ENCODE measurements at places on chromosomes 3 and 15. TPM values are rescaled to one million over a fixed set of nuclear protein-coding genes. Genes with fewer than 3 reads are reported as not detected.

Gene GPR171
- total RNA-seq = not detected

Gene KLF15
- total RNA-seq = 4.4 TPM

Gene IL17RD
- 2.2 TPM for total RNA-seq

Gene UACA
- total RNA-seq = 158 TPM

Gene VEPH1
- 23.2 TPM for total RNA-seq

Gene COLQ
- total RNA-seq = 1.5 TPM

- DNase-seq = no peak
These were observed 21.7 kb upstream of the TBC1D21 start for GRCh38 chr15:73851689-73852088.

DNA sequence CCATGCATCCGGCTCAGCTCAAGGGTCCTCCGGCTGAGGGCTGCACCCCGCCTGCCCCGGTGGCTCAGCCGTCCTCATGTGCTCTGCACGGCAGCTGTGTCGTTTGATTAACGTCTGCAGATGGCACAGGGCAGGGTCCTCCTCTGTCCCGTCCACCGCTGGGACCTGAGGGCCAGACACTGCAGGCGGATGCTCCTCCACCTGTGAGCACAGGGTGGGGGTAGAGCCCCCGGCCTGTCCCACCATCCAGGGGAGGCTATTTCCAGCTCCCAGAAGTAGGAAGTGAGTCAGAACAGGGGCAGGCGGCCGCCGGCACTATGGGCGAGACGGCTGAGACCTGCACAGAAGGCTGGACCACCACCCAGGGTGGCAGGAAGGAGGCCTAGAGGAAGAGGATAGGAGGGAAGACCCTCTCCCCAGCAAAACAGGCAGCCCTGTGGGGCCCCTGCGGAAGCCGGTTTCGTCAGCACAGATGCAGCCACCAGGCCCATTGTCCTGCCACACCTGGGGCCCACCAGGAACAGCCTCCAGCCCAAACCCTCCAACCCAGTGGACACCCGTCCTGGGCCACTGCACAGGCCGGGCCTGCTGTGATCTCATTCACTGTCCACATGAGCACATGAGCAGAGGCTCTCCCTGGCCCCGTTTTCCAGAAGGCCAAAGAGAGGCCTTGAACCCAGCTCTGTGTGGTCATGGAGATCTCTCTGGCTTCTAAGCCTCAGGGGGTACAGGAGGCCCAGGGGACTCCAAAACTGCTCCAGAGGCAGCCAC lies 12.6 kb upstream of the PLXND1 start:
- DNase-seq = peak; percentile 76

- DNase-seq = peak; percentile 95
These were observed 7.8 kb downstream of the DLL4 start for GRCh38 chr15:40936709-40937666.

DNA sequence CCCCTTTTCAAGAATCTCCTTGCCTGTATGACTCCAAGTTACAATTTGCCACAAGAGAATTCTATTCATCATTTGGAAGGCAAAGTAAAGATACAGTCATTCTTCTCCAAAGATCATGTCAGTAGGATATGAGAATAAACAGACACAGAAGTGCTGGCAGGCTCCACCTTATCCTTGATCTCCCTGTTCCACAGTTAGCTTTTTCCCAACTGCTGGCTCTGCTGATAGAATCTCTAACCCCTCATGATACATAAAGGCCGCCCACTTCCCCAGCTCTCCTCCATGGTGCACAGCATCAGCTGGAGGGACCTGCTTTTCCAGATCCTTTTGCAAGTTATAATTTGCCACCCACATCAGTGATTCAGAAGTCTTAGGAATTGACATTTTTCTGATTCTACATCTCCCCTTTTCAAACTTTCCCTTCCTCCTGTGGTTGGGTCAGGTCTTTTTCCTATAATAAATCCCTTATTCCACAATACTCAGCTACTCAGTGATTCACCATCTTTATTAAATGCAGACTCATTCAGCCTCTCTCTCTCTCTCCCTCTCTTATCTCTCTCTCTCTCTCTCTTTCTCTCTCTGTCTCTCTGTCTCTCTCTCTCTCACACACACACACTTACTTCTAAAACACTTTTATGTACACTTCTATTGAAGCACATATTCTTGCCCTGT lies 465.4 kb downstream of the GBE1 start:
- no peak for DNase-seq

DNA sequence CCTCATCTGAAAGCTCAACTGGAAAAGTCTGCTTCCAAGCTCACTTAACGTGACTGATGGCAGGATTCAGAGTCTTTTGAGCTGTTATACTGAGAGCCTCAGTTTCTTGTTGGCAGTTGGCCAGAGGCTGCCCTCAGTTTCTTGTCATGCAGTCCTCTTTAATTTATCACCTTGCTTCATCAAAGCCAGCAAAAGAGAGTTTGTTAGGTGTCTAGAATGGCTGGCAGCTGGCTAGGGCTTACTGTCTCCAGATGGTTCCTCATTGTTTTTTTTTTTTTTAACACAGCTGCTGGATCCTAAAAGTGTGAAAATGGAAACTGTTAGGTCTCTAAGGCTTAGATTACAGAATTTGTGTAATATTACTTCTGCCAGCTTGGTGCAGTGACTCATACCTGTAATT lies 310.6 kb downstream of the PDCD6IP start:
- no peak for DNase-seq

DNA sequence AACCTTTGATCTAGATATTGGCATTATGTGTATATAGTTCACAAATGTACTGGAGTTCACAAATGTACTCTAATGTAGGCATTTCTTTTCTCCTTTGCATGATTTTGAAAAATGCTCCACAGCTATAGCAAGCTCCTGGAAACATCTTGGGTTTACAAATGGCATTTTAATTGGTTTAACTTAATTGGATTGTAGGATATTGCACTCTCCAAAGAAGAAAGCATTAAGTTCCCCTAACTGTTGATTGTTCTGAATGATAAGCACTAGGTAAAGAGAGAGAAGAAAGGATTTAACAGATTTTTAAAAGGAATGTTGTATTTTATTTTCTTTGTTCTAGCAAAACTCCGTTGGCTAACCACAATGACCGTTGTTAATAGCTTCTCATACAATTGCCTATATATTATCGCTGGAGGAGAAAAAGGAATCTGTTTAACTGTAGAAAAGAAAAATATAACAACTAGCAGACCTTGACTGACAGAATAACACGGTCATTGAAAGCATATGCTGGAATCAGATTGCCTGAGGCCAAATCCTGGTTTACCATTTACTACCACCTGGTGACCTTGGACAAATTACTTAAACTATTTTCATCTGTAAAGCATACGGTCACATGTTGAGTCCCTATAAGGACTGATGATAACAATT lies 170.8 kb downstream of the PEX5L start:
- no peak for DNase-seq

DNA sequence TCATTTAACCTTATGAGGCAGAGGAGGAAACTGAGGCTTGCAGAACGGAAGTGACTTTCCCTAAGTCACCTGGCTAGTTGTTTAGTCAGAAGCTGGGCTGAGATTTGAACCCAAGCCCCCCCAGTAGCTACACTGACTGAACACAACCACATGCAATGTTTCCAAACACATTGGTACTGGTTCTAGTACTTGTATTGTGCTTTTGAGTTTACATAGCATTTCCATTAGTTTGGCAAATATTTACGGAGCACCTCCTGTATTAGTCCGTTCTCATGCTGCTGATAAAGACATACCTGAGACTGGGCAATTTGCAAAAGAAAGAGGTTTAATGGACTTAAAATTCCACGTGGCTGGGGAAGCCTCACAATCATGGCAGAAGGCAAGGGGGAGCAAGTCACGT lies 56.3 kb upstream of the ITGA11 start:
- DNase-seq = no peak

DNA sequence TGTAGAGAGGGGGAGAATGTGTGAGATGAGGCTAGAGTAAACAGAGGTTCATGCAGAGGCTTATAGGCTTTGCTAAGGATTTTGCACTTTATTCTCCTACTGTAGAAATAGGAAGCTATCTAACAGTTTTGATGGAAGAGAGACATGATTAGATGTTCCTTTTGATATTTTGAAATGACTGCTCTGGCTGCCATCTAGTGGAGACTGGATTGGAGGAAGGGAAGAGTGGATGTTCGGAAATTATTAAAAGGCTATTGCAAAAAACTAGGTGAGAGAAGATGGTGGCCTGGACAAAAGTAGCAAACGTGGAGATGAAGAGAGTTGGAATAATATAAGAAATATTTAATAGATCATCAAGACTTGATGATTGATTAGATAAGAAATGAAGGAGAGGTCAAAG lies 42.2 kb downstream of the SYN2 start:
- DNase-seq = no peak

GRCh38 chr3:174098746-174099145 lies 701.2 kb downstream of the NLGN1 start:
- no peak for DNase-seq

DNA sequence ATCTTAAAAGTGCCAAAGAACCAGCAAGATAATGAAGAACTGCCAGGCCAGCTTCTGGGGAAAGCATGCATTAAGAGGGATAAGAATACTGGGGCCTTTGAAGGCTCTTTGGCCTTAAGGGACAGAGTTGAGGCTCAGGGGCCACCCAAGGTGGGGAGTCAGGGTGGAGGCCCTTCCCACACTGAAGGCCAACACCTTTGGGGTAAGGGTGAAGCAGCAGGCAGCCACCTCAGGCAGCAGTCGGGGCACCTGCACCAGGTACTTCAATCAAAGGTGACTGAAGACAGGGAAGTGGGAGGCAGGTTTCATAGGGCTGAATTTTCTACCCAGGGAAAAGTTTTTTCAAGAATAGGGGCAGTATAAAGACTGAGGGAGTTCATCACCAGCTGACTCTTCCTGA lies 87.7 kb upstream of the KLF13 start:
- DNase-seq = no peak

- no peak for DNase-seq
These were observed 65.3 kb downstream of the LRTM1 start for GRCh38 chr3:54862526-54862925.

DNA sequence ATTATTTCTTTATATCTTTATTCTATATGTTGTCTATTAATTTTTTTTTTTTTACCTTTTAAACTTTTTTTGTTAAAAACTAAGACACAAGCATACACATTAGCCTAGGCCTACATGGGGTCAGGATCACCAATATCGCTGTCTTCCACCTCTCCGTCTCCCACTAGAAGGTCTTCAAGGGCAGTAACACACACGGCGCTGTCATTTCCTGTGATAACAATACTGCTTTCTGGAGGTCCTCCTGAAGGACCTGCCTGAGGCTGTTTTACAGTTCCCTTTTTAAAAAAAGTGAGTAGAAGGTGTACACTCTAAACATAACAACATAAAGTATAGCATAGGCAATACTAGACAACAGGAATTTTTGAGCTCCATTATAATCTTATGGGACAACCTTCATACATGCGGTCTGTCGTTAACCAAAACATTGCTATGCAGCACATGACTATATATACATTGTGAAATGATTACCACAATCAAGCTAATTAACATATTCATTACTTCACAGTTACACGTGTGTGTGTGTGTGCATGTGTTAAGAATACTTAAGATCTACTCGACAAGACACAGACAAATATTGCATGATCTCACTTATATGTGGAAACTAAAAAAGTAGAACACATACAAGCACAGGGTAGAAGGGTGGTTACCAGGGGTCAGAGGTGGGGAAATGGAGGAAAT lies 20.8 kb downstream of the RAB6B start:
- no peak for DNase-seq

- peak; percentile 35 for DNase-seq
These were observed 24.9 kb upstream of the MYZAP start for GRCh38 chr15:57566834-57567233.

- no peak for DNase-seq
These were observed 107.1 kb upstream of the TPM1 start for GRCh38 chr15:62935300-62936081.

DNA sequence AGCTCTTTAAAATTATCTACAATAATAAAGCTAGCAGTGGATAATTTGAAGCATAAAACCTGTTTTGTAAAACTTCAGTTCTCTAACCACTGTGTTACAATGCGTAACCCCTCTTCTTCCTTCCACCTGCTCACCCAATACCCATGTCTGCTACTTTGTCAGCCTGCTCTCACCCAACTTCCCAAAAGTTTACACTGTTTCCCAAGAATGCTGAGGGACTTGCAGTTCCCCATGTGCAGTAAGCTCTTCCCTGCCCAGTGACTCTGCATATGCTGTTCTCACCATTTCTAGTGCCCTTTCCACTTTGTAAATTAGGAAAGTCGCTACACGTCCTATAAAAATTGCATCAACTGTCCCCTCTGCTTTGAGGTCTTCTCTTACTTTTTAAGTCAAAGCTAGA lies 315.9 kb upstream of the SEMA6D start:
- DNase-seq = no peak

- no peak for DNase-seq
These were observed 126.8 kb upstream of the SUCLG2 start for GRCh38 chr3:67781218-67781617.

DNA sequence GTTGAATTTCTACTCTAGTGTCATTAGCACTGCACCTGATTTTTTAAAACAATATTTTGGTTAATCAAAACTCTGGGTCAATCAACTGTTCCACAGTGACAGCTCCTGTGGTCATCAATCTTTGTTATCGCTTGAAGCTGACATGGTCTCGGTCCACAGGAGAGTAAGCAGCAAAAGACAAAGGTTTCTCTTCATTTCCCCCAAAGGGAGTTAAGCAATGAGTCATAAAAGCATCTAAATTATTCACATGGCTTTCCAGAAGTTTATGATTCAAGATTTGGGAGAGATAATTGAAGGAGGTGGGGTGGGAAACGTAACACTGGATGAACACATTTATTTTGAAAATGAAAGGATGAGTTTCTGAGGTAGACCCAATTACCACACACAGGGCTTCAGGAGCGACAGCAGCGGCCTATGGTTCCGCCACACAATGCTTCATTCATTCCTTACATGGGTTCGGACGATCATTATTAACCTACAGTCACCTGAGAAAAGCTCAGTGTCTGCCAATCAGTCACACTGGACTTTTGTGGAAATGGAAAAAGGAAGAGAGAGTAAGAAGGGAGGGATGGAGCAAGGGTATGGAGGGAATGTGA lies 505.1 kb downstream of the FHIT start:
- DNase-seq = no peak

DNA sequence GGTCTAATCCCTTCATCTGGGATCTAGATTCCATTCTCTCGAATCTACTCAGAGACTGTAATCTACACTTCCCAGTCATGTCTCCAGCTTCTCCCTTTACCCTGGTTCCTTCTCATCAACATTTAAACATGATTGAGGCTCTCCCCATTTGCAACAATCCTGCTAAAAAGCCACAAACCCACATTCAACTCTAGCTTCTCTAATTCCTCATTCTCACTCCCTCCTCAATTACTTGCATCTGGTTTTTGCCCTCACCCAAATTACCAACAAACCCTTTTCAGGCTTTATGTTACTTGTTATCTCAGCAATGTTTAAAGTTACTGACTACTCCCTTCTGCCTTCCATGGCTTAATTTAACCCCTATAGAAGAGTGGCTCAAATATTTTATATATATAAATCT lies 11.5 kb downstream of the ETFA start:
- no peak for DNase-seq
